ENCODE measurements at places on chromosomes 3 and 15.

GRCh38 chr3:59135096-59135495 lies 85.3 kb upstream of the CFAP20DC start:
- DNase-seq = no peak

GRCh38 chr3:32975891-32976595 lies 24.6 kb downstream of the CCR4 start:
- no peak for DNase-seq

- no peak for DNase-seq
Observed at GRCh38 chr3:100603469-100603868, 5.9 kb upstream of the ADGRG7 start.

GRCh38 chr3:127446756-127447155 lies 143.8 kb downstream of the TPRA1 start:
- no peak for DNase-seq

- no peak for DNase-seq
Observed at GRCh38 chr15:89396723-89397652, 62.4 kb upstream of the POLG start.

GRCh38 chr3:100319951-100320350 lies 14.6 kb upstream of the NIT2 start:
- no peak for DNase-seq

GRCh38 chr3:69607466-69608305 lies 131.6 kb upstream of the MITF start:
- no peak for DNase-seq

DNA sequence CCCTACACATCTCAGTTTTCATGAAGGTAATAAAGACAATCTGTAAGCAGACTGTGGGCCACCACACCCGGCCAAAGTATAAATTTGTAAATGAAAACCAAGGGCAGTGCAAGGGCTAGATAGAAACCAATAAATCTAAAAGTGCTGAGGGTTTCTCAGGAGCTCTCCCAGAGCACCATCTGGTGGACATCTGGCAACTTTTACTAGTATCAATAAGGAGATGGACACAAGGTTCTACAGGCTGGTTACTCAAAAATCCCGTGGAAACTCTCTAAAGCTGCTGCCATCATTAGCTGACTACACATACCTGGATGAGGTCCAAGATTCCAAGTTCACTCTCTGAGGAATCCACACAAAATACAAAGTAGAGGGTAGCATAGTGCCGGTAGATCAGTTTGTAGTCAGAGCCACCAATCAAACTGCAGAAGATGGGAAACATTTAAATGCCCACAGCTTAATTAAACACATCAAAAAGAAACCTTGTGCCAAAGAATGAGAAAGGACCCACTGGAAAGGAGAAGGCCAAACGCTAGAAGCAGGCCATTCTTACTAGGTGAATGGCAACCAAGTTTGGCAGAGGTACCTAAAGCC lies 5.5 kb downstream of the AP3S2 start:
- no peak for DNase-seq

- DNase-seq = peak; percentile 16
Observed at GRCh38 chr3:76044601-76045600, 259.6 kb upstream of the ZNF717 start.

- no peak for DNase-seq
Observed at GRCh38 chr15:66620341-66620740, 54.5 kb upstream of the LCTL start.

GRCh38 chr3:107969994-107970819 lies 120.6 kb downstream of the CD47 start:
- DNase-seq = no peak

DNA sequence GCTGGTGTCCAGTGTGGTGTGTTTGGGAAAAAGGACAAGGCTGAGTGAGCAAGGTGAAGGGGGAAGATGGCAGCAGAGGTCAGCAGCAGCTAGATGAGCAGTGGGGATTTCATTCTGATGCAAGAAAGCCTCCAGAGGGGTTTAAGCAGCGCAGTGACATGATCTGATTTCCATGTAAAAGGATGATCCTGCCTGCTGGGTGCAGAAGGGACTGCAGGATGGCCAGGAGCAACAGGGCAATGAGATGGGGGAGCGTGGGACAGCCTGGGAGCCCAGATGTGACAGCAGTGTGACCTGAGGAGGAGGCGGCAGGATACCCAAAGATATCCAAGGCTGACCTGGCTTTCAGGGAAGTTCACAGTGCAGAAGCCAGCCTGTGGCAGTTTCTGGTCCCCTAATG lies 6.1 kb downstream of the WNT7A start:
- DNase-seq = no peak

- no peak for DNase-seq
Observed at GRCh38 chr3:66149269-66149668, 71.5 kb upstream of the SLC25A26 start.

DNA sequence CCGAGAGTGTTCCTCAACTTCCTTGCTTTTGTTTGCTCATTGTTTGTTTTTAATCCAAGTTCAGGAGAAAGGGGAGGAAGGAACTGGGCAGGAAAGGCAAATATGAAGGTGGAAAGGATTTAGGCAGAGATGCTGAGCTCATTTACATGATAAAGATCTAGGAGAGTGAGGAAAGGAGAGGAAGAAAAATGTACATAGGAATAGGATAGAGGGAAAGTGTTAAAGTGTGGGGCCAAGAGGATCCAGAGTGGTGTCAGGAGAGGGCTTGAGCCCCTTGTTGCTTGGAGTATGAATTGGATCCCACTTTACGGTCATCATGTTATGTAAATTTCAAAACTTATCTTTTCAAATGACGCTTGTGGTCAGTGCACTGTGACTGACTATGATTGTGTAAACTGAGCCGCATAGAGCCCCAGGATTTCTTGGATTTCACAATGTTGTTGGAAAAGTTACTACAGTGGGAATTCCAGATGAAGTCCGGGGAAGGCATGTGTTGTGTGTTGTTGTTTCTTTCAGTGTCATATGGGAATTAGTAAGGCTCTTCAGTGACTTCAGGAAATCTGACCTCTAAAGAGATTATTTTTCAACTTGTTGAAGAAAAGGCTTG lies 15.0 kb upstream of the PLD1 start:
- DNase-seq = no peak

GRCh38 chr3:132911741-132912415 lies 126.3 kb upstream of the TMEM108 start:
- DNase-seq = no peak

DNA sequence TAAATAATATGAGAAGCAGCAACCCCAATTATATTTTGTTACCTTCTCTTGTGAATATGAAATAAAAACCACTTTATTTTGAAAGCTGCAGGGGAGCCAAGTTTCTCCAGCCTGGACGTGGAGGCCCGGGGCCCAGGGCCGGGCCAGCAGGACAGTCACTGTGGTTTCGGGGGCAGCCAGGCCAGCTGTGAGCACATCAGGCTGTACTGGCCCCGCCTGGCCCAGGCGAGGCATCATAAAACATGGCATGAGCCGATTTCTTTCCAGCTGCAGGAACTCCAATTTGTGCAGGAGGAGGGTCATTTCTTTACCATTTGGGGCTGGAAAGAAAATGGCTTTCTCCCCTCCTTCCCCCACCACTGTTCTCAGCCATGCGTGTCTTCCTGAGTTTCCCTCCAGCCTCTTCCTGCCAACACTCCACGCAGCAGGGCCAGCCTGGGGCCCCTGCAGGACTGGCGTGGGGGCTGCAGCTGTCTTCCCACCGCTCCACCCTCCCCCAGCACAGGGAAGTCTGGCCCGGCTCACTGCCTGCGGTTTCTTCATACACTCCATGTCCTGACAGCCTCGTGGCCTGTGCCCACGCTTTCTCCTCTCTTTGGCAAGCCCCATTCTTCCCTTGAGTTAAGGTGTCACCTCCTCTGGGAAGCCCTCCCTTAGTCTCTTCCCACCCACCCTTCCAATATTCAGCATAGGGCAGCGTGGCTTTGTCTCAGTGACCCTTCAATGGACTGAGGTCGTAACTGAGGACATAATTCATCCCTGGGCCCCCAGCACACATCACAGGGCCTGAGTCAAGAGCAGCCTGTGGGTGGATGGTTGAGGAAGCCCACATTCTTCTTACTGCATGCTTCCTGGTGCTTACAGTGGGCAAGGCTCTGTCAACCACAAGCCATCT lies 135.8 kb downstream of the CHSY1 start:
- peak; percentile 25 for DNase-seq

GRCh38 chr3:59832241-59832640 lies 782.4 kb upstream of the CFAP20DC start:
- DNase-seq = no peak

- DNase-seq = peak; percentile 12
Observed at GRCh38 chr3:102536456-102536855, 101.6 kb downstream of the ZPLD1 start.

GRCh38 chr3:94614192-94614591 lies 551.3 kb downstream of the NSUN3 start:
- DNase-seq = no peak

Data from thyroid gland (tissue), 4 donors.